ACHN (cell line): ENCODE measurements at places on chromosomes 2 and 18.
A peak's percentile ranks its signal among the peaks of the same experiment; 100 is the strongest.

DNA sequence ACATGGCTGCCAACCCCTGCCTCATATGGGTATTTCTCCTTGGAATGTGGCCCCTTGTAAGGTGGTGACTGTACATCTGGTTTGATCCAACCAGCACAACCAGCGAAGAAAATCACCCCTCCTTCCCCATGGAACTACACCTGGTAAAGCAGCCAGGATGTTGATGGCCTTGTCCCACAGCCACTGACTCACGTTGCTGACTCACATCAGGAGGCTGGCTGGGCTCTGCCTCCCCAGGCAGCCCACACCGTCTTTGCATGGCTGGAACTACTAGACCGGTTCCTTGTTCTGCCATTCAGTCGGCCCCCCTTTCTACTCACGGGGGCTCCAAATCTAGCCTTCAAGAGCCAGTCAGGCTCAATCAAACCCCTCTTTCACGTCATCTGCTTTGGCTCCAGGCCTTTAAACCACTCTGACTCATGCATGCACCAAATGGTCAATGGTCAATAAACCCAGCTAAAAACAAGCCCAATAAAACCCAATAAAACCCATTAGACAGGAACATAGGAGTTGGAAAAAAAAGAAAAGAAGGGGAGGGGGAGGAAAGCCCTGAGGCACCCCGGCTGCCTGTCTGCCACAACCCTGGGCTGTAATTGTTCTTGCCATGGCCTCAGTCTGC is 114.8 kb downstream of the PLB1 start:
- peak; percentile 99 for DNase-seq

- no peak for DNase-seq
Measured at GRCh38 chr2:138652378-138652777, 127.8 kb downstream of the NXPH2 start.

DNA sequence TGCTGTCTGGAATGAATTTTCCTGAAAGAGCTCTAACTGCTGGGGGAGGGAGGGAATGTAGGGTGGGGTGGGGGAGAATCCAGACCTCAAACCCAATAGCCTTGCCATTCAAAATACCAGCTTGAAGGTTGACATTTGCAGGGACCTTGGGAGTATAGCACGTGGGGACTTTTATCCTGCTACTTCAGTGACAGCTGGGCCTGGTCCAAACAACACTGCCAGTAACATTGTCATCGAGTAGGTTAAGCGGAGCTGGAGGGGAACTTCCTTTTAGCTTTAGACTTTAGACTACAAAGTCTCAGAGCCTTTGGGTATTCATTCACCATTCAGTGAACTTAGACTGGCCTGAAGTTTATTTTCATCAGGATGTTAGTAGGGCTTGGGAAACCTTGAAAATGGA is 248.7 kb downstream of the MEIS1 start:
- DNase-seq = no peak

DNA sequence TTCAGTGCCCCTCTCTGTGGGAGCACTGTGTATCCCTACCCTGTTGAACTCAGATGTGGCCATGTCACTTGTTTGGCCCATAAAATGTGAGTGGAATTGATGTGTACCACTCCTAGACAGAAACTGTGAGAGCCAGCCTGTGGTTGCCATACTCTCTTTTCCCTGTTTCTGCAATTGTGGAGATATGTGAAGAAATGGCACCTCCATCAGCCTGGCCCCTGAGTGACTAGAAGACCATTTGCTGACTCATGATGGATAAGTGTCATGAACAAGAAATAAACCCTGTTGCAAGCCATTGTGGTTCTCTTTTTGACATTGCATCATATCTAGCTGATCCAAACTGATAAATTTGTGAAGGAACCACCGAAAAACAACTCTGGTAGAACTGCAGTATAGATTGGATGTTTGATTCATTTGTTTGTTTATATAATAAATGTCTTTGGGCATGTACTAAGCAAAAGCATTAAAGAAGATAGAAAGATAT is 214.5 kb upstream of the FBXO11 start:
- DNase-seq = no peak

GRCh38 chr2:70081221-70081620 is 6.1 kb upstream of the PCBP1 start:
- no peak for DNase-seq

- no peak for DNase-seq
Measured at GRCh38 chr18:48742706-48743475, 204.1 kb downstream of the CTIF start.

- DNase-seq = no peak
Measured at GRCh38 chr2:98458667-98459380, 14.2 kb downstream of the INPP4A start.

GRCh38 chr2:31387850-31388249 is 26.7 kb downstream of the XDH start:
- DNase-seq = no peak

DNA sequence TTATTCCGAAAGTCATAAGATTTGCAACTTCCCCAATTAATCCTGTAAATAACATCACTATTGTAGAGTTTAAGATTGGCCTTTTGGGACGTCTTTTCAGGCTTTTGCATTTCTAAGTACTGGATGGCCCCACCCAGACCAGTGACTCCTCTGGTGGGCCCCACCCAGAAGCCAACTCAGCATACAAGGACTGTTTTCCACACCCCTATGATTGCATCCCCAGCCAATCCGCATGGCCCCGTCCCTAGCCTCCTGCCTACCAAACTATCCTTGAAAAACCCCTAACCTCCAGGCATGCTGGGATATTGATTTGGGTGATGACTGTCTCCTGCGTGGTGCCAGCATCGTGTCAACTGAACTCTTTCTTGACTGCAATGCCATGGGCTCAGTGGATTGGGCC is 24.5 kb upstream of the TGIF1 start:
- no peak for DNase-seq

- no peak for DNase-seq
Measured at GRCh38 chr2:88452980-88453582, 588 bp upstream of the FOXI3 start.

GRCh38 chr18:1013951-1014350 is 109.3 kb downstream of the ADCYAP1 start:
- peak; percentile 26 for DNase-seq

DNA sequence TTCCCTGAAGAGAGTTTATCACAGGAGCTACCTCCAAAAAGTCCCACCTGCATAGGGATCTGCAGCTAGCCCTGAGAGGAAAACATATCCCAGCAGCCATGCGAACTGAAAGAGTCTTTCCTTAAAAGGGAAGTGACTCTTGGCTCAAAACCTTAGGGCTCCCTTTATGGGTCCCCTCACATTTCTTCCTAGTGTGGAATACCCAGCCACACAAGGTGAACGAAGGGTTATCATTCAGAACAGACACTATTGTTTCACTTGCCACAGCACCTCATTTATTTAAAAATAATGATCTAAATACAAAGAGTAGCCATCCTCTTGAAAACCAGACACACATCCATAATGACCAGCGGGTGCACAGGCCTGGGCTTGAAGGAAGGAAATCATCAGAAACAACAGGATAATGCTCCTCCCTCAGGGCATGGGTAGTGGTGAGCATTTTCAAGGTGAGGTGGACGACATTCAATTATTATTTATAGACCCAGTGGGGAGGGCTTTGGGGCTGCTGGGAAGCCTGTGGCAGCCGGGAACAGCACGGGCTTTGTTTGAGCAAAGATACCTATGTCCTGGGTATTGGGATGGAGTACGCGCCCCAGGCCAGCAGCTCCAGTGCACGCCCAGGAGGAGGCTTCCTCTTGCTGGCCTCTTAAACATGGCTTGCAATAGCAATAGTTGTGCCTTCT is 119.0 kb upstream of the ITGA6 start:
- DNase-seq = no peak

GRCh38 chr18:59800897-59801296 is 98.9 kb upstream of the PMAIP1 start:
- DNase-seq = no peak

DNA sequence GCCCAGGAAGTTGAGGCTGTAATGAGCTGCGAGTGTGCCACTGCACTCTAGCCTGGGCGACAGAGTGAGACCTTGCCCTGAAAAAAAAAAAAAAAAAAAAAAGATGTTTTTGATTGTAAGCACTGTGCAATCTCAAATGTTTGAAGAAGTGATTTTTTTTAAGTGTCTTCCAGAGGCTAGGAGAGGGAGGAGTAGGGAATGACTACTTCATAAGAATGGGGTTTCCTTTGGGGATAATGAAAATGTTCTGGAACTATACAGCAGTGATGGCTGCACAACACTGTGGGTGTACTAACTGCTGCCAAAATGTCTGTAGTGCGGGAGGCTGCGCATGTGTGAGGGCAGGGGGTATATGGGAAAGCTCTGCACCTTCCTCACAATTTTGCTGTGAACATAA is 83.7 kb downstream of the MCFD2 start:
- no peak for DNase-seq

GRCh38 chr18:22082408-22082807 is 87.0 kb upstream of the GATA6 start:
- DNase-seq = no peak

DNA sequence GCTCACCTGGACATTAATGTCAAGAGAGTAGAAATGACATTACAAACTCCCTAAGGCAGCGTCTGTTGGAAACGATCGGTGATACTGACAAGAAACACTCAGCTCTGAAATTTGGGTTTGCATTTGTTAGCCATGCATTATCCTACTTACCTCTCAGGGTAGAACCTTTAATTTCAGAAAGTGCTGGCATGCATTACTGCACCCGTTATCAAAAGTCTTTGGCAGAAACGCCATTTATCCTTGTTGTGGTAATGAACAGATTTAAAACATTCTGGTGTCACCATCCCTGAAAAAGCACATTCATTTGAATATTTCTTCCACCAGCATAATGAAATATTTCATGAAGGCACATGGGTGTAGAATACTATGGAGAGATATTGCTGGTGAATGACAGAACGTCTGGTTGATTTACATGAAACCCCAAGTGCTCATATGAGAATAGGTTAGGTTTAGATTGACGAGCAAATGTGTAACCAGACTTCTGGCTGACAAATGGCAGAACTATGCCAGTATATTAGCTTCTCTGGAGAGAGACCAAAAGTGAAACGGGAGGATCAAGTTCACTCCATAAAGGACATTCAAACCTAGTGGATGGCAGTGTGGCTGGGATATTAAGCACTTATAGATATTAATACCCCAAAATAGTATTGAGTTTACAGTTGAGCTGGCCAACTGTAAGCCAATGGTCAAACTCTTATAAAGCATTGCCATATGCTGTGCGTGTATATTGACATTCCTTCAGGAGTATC is 53.5 kb upstream of the ITGB6 start:
- peak; percentile 96 for DNase-seq

DNA sequence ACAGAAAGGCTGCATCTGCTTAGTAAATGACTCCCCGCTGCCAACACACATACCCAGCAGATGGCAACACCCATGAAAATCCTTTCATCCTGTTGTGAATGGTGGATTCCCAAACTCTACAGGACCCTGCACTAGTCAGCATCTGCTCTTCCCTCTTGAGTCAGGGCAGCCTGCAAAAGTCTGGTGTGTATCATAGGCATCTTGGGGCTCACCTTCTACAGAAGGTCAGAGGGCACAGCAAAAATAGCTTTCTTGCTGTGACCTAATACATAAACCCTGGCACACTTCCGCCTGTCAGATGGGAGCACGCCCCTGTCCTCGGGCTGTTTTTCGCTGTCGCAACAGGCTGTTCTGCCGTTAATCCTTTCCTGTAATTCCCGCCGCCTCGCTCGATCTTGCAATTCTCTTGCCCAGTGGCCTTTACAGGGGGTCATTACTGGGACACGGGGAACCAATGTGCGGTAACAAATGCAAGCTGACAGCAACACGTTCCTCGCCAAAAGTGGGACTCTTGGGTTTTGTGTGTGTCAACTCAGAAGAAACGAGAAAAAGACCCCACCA is 19.9 kb upstream of the SCYGR1 start:
- DNase-seq = no peak

DNA sequence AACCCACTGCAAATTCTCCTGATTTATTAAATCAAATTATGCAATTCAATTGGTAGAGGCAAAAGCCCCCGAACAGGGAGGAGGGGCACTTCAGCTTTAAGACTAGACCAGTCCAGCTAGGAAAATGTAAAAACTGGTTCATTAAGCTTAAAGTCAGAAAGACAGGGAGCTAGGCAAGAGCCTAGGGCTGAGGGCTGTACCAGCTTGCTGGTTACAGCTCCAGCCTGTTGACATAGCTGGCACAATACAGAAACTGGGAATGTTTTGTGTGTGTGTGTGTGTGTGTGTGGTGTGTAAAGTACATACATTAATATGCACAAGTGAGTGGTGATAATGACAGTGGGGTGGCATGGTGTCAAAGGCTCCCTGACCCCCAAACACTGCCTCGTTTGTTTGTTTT is 307.0 kb upstream of the CELF4 start:
- DNase-seq = no peak

DNA sequence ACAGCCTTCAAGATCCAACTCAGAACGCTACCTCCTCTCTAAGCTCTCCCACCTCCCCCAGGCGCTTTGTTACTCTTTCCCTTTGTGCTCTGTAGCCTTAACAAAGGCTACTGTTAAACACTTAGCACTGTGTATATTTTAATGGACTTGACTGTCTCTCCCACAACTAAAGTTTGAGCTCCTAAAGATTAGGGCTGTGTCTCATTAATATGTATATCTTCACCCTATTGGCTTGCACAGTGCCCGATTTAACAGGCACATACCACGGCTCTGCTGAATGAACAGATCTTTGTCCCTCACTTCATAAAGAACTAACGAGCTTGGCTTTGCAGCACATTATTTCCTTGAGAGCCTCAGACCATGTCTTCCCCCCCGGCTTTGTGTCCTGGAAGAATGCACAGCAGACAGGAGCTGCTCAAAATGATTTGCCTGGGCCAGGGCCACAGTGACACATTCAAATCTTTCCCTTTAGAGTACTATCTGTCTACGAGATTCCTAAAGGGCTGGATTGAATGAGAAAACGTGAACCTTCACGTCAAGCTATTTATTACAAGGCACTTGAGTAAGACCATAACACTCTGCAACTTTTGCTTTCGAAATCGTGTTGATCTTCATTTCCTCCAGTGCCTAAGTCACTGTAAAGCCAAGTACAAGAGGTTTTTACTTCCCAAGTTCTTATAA is 22.1 kb downstream of the ABHD3 start:
- DNase-seq = peak; percentile 79

DNA sequence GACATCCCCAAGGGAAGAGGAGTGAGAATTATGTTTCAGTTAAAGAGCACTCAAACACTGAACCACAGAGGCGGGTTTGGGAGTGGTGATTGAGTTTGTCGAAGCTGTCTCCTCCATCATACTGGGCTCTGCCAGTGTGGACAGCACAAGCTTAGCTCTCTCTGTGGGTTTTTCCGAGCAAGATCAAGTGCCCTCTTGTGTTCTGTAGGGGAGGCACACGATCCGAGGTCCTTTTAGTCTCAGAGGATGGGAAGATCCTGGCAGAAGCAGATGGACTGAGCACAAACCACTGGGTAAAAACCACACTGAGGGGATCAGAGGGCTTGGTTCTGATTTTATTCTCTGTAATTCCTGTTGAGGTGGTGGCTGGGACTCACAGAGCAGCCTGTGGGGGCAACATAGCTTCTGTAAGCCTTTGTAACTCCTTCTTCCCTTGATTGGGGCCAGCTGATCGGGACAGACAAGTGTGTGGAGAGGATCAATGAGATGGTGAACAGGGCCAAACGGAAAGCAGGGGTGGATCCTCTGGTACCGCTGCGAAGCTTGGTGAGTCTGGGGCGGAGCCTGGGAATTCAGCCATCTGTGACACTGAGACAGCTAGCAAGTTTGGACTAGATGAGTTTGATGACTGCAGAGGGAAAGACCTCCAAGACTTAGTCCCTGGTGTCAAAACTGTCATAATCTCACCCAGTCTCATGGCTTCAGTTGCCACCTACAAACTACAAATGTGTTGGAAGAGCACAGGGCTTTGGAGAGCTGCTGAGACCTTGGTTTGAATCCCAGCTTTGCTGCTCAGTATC is 2.0 kb downstream of the NAGK start:
- peak; percentile 41 for DNase-seq
